Fibroblast of pulmonary artery (primary cell): ENCODE measurements at places on chromosomes 4 and X.
A peak's percentile ranks its signal among the peaks of the same experiment; 100 is the strongest.

DNA sequence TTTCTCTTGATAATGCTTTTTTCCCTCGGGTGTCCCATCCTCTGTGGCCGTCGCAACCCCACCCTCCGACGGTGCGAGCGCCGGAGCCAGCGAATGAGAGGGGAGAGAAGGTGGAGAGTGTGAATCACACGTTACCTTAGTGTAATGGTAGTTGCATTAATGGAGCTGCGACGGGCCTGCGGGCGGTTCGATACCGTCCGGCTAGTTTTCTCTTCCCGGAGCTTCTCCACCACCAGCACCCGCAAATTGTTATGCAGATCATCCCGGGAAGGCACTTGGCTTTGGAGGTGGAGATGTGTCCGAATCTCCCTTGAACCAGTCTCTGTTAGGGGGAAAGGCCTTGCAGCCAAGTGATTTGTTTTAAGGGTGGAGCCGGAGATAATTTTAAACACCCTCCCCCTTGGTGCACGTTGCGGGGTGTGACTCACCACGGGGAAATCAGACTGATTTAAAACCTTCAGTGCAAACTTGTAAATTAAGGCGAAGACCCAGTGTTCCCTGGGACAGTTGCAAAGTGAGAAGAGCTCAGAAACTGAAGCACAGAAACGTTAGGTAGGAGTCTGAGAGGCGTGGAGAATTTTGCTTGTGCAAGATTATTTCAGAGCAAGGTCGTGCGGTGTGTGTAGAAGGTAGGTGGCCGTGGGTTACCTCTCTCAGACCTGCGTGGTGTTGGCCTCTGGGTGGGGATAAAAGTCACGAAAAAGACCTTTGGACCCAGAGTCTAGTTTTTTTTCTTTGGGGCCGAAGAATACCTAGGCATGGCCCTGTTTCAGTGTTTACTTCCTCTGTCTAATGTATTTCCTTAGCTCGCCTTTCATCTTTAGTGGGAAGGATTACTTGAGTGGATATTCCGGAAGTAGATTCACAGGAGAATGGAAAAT, 1.3 kb downstream of the AFF1 start:
- peak; percentile 65 for DNase-seq

- no peak for DNase-seq
These were observed 28.8 kb downstream of the ATXN3L start for GRCh38 chrX:13290891-13291614.

DNA sequence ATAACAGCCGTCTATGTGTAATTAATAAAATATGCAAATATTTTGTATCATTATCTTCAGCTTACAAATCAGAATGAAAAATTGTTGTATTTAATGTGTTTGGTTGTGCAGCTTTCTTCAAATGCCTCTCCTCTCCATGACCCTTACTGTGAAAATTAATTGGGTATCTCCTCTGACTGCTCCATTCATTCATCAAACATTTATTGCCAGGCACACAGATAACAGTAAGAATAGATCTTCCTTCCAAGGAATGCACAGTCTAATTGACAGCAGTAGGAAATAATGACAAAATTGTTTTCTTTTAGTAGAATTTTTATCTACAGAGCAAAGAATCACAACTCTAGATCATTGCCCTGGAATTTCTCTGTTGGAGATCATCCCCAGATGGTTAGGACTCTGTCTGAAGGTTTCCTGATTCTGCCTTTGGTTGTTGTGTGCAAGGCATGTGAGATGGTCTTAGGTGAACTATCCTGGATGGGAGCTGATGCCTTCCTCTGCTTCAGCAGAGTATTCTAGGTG, 395.0 kb upstream of the FAT1 start:
- no peak for DNase-seq

GRCh38 chr4:141130947-141131605, 2.2 kb downstream of the RNF150 start:
- no peak for DNase-seq

GRCh38 chrX:129689796-129690195, 35.0 kb upstream of the APLN start:
- DNase-seq, result no peak

- no peak for DNase-seq
These were observed 388.6 kb downstream of the PDHA2 start for GRCh38 chr4:96228463-96228862.

DNA sequence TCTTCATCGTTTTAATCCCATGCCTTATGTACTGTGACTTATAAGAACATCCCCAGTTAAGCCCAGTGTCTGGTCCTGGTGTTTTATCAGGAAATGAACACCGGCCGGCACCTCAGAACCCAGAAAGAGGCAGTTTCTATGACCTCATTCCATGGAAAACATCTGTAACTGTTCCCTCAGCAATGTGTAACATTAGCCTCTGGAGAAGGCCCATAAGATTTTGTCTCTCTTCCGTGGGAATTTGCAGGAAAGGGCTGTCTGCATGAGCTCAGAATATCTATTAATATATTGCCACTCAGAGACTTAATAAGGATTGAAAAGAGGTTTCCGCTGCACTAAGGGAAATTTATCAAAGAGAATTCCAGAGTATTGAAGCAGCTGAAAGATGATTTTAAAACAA, 3.1 kb upstream of the TCEANC start:
- DNase-seq, result peak; percentile 28

- DNase-seq, result no peak
These were observed 20.6 kb downstream of the ATP10D start for GRCh38 chr4:47505666-47506065.

GRCh38 chrX:13265111-13265510, 54.7 kb downstream of the ATXN3L start:
- DNase-seq, result no peak

DNA sequence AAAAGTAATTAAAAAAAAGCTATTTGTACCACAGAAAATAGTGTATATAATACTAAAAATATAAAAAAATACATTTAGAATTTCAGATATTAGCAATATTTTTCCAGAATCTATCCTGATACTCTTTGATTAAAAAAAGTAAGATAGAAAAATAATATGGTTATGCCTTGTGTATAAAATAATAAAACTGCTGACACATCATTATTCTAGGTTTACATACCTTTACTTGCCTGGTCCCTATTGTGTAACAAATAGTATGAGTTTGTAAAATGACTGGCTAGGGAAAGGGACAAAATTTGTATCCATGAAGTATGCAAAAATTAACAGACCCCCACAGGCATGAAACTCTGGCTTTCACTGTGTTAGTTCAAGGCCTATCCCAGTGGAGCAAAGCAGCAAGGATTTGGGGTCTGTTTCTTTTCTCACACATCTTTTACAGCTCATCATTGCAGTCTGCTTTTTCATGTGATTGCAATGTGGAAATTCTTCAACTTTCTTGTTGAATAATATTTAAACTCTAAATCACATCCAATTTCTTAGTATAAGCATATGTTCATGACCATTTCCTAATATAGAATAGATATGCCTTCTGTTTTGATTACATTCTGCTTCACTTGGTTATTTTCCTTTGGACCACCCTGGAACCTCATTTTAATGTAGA, 136.7 kb upstream of the PCDH18 start:
- DNase-seq, result no peak

DNA sequence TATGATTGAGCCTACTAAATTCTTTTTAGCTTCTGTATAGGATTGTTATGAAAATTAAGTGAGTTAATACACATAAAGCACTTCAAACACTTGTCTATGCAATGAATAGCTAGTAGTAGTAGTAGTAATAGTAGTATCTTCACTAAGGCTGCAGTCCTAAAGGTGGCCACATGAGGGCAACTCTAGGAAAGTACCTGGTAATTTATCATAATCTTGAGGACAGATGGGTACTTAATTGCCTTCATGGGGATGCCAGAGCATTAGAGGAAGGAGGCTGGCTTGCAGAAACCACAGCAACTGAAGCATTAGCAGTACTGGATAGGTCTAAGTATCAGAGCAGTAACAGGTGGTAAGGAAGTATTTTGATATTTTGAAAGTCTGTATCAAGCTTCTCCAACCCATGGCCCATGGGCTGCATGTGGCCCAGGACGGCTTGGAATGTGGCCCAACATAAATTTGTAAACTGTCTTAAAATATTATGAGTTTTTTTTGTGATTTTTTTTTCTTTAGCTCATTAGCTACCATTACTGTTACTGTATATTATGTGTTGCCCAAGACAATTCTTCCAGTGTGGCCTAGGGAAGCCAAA, 17.3 kb downstream of the NIPAL1 start:
- DNase-seq, result peak; percentile 39

- DNase-seq, result peak; percentile 68
These were observed 31.0 kb upstream of the FAT4 start for GRCh38 chr4:125283707-125284279.

DNA sequence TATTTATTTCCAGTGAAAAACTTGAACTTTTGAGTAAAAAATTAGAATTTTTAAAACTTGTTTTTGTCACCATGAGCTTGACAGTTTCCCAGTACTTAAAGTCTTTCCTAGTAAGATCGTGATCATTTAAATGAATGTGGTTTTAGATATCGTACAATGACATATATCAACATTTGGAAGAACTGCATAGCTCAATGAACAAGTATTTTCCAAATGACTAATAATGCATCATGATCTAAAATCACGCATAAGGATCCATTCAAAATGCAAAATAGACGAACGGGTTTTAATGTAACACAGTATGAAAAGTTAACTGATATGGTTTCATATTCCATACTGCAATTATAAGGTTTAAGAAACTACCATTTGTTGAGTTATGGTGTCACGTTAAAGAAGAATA, 4.1 kb upstream of the NDNF start:
- DNase-seq, result no peak

- DNase-seq, result peak; percentile 67
These were observed 121.6 kb upstream of the EPHA5 start for GRCh38 chr4:65791812-65792308.

GRCh38 chr4:173337463-173337862, 3.3 kb upstream of the HMGB2 start:
- DNase-seq, result no peak

DNA sequence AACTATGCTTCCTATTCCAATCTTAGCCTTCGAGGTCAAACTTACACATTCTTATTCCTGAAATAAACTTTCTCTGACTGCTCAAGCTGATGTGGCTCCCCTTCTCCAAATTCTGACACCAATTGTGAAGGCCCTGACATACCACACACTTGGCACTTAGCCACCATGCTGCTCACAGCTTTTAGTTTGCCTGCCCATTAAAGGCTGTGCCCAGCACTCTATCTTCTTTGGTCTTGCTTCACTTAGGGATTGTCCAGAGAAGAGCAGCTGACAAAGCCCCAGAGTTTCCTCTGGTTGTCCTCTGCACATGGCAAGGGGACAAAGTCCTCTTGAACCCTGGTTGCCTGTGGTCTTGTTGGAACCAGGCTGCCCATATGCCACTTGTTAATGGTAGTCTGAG, 126.1 kb downstream of the ARHGEF9 start:
- DNase-seq, result peak; percentile 24

- no peak for DNase-seq
These were observed 20.2 kb downstream of the EPGN start for GRCh38 chr4:74328501-74328900.

DNA sequence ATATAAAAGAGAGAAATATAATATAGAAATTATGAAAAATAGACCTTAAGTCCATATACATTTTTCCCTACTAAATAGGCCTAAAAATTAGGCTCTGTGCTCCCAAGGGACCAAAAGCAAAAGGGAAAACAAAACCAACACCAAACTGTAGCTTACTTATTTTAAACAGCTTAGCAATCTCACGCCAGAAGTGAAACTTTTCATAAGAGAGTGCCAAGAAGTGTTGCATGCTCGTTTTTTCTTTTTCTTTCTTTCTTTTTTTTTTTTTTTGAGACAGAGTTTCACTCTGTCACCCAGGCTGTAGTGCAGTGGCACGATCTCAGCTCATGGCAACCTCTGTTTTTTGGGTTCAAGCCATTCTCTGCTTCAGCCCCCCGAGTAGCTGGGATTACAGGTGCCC, 250.4 kb downstream of the TMA16 start:
- no peak for DNase-seq
